ENCODE measurements at places on chromosomes 13 and 19.

DNA sequence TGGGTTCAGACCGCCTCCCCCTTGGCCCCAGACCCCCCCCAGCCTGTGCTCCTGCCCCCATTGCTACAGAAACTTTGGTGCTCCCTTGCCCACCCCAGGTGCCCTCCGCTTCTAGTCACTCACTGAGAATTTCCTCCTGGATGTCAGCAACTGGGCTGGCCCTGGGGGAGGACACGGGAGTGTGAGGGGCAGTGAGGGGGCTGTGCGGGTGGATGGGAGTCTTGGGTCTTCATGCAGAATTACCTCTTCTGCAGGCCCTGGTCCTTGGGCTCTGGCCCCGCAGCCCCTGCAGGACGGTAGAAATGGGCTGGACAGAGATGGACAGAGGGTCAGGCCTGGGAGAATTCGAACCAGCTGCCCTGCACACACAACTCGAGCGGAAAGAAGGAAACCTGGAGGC lies 4.8 kb downstream of the LILRB5 start:
- DNase-seq, result no peak

GRCh38 chr13:49320975-49321374 lies 73.2 kb downstream of the CDADC1 start:
- no peak for DNase-seq

DNA sequence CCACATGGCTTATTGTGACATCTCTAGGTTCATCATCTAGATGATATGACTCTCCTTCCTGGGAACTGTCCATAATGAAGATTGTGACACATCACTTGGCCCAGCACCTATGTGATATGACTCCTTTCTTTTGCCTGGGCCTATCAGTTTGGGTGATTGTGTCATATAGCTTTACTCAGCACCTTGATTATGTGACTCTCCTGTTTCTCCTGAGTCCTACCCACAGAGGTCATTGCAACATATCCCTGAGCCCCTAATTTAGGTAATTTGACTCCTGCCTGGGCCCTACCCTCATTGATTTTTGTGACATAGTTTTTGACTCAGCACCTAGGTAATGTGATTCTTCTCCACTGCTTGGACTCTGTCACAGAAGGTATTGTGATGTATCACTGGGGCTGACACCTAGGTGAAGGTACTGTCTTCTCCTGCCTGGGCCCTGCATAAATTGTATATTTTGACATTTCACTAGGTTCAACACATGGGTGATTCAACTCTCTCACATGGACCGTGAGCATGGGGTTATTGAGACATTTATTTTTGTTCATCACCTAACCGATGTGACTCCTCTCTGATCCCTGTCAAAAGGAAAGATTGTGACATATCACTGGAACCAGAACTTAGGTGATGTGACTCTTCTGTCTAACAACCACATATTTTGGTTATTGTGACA lies 26.2 kb upstream of the ZNF254 start:
- DNase-seq, result no peak

DNA sequence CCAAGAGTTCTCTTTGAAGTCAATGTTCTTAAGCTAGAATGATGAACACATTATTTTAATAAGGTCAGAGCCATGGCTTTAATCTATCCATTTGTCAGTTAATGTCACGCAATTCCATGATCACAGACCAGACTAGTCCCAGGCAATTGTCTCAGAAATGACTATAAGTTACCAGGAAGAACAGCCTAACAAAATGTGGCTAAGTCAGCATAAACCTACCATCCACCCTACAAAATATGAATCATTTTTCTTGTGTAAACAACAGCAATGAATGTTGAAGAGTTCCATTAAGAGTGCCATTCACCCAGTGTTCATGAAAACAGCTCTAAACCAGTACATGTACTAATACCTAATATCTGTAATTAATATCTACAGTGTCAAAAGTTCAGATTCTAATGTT lies 127.5 kb downstream of the KCTD12 start:
- DNase-seq, result peak; percentile 11

- peak; percentile 81 for DNase-seq
These were observed 1.1 kb downstream of the ADAMTS10 start for GRCh38 chr19:8609279-8610040.

DNA sequence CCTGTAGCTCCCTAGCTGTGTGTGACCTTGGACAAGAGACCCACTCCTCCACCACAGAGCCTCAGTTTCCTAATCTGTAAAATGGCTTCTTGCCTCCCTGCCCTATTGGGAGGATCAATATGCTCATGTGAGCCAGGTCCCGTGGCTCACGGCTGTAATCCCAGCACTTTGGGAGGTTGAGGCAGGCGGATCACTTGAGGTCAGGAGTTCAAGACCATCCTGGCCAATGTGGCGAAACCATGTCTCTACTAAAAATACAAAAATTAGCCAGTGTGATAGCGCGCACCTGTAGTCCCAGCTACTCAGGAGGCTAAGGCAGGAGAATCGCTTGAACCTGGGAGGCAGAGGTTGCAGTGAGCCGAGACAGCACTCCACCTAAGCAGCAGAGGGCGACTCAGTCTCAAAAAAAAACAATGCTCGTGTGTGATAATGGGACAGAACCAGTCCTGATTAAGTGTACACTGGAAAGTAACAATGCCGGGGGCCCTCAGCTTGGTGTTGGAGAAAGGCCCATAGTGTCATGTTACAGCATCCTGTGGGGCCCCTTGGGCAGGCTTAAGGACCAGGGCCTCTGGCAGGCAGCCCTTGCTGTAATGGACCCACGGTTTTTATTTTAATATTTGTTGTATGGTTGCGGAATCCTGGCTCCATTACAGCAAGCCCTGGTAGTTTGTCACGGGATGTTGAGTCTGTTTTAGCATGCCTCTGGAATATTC lies 6.8 kb downstream of the RPS11 start:
- DNase-seq, result peak; percentile 68

Data from fibroblast of skin of back (primary cell).